ENCODE measurements at places on chromosomes 2 and 18.

- no peak for DNase-seq
These were observed 73.1 kb downstream of the EIF2AK3 start for GRCh38 chr2:88554189-88554588.

GRCh38 chr2:27441958-27442919 lies at the start of gene KRTCAP3:
Gene KRTCAP3, plus strand, starts transcription at chr2:27442381. Its CDS starts 32 bp downstream, at chr2:27442413.
- DNase-seq = peak; percentile 61

DNA sequence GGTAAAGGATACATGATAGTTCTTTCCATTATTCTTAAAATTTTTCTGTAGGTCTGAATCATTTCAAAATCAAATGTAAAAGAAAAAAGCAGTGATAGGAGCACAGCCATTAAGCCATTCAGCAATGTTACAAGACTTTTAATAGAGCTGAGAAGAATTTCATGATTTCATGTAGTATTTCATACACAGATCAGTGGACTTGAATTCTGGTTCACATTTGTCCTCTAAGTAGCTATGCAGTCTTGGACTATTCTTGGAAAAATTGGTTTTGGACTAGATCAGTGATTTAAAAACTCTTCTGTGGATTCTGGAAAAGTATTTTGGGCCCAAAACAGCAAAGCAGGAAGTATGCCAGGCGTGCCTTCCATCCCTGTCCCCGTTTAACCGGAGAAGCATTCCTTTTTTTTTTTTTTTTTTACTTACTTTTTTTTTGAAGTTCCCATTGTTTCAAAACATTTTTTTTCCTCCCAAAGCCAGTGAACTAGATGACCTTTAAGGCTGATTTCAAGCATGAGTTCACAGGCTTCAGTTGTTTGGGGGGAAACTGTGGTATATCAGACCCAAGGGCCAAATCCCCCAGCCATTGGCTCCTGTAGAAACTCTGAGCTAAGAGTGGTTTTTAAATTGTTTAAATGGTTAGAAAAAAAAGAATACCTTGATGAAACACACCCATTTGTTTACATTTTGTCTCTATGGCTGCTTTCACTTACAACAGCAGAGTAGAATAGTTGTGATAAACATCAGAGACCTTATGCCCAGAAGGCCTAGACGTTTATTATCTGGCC lies 17.5 kb upstream of the POLI start:
- no peak for DNase-seq

DNA sequence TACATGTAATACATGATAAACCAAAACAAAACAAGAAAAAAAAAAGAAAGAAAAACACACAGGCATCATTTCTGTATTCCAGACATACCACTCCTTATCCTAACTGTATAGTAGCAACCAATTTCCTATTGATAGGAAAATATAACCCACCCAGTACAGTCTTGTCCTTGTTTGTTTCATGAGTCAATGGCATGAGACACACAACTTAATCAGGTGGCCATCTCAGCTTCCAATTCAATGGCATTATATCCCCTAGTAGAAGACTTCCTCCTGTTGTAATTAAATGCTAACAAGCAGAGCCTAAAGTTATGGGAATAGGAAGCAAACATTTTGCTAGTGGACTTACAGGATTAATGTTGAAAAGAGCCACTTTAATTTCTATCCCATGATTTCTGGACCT lies 121.0 kb upstream of the NOL4 start:
- DNase-seq = no peak

Data from activated naive CD4-positive, alpha-beta T cell treated with anti-CD3 and anti-CD28 coated beads, Interleukin-2, amount 50 U/mL, for 16 hours (primary cell).